ENCODE measurements at places on chromosomes 2 and 18. TPM values are rescaled to one million over a fixed set of nuclear protein-coding genes. Genes with fewer than 3 reads are reported as not detected.

GRCh38 chr2:118853651-118854291 lies 6.3 kb upstream of the EN1 start:
- no peaks in the 10 kb centered on the region for H3K4me1 ChIP-seq
- no peaks in the 10 kb centered on the region for H3K36me3 ChIP-seq
- H3K27me3 ChIP-seq: peaks cover 33% of the 10 kb centered on the region
- DNase-seq: no peak
- H3K27ac ChIP-seq: no peak overlapping the region
- no peak overlapping the region for H3K4me3 ChIP-seq

DNA sequence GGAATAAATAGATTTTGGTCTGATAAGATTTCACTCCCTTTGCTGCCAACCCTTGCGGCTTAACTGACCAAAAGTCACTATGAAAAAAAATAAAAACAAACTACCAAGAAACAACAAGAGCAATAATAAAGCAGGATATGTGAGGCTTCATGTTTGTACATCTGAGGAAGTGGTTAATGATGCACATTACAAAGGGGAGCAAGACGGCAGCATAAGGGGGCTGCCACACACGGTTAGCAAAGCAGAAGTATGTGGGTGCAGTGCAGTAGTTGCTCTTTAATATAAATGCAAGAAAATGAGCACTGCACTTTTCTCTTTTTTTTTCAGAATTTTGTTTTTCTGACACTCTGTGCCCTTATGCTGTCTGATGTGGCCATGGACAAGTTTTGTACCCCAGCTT lies 377.1 kb upstream of the CNTNAP5 start:
- no peaks in the 10 kb centered on the region for H3K36me3 ChIP-seq
- no peak overlapping the region for H3K27ac ChIP-seq
- no peak for DNase-seq
- no peak overlapping the region for H3K4me3 ChIP-seq
- H3K27me3 ChIP-seq: no peaks in the 10 kb centered on the region
- peaks cover 4% of the 10 kb centered on the region for H3K4me1 ChIP-seq

DNA sequence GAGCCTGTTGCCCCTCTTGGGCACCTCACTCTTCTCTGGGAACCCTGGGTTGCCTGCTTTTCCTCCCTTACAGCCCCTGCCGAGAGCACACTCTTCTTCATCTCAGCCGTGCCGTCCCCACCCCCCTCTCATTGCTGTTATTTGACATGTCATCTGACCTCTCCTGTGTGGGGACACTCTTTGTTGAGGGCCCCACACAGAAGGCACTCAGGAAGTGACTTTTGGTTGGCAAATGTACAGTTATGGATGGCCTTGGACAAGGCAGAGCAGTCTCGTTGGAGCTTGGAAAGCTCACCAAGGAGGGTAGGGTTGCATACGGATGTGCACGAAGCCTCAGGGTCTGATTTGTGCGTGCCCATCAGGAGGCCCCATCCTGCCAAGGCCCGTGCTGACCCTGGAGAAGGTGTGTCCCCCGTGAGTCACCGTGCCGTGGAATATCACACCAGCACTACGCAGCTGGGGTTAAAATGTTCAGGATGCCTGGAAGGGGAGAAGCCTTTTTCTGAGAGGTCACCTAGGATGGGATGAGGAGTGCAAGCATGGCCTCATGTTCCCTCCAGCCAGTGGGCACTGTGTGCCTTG lies 93.9 kb downstream of the CTIF start:
- H3K4me3 ChIP-seq: no peak overlapping the region
- DNase-seq: no peak
- H3K27me3 ChIP-seq: no peaks in the 10 kb centered on the region
- no peaks in the 10 kb centered on the region for H3K36me3 ChIP-seq

DNA sequence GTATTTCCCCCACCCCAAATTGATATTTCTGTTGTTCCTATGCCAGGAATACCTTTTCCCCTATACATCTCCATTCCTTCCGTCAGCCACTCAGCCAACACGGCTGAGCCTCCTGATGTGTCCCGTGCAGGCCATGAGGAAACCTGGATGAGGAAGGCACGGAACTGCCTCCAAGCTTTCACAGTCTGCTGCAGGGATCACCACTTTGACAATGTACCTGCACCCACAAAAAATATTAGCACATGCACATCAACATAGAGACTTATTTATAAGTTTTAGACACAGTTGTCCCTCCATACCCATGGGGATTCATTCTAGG lies 101.4 kb upstream of the PPP1CB start:
- H3K27ac ChIP-seq: peak overlapping the region; percentile 91
- no peaks in the 10 kb centered on the region for H3K36me3 ChIP-seq
- H3K27me3 ChIP-seq: no peaks in the 10 kb centered on the region
- peaks cover 59% of the 10 kb centered on the region for H3K4me1 ChIP-seq
- no peak for DNase-seq
- no peak overlapping the region for H3K4me3 ChIP-seq

DNER gene
- total RNA-seq: 1.1 TPM

SLC38A11 gene
- 0.36 TPM for total RNA-seq

GRCh38 chr2:207802650-207803049 lies 32.9 kb upstream of the FZD5 start:
- H3K4me3 ChIP-seq: no peak overlapping the region
- no peaks in the 10 kb centered on the region for H3K36me3 ChIP-seq
- H3K27ac ChIP-seq: no peak overlapping the region
- H3K27me3 ChIP-seq: no peaks in the 10 kb centered on the region
- peaks cover 10% of the 10 kb centered on the region for H3K4me1 ChIP-seq

CREG2 gene
- total RNA-seq: 40.0 TPM

Measured in PC-3 (cell line).